ENCODE measurements at places on chromosomes 7 and 10.

DNA sequence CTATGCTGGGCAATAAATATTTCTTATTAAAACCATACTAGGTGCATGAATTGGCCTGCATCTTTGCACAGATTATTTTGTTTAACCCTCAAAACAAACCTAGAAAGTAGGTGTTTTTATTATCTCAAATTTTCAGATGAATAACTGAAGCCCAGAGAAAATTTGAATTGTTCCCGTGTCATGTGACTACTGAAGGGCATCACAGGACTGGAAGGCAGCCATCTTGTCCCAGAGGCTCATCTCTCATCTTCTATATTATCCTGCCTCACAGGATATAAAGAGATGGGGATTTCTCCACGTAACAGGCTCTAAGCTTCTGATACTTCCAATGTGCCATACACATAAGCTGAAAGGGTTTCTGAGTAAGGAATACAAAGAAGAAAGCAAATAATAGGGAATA is 84.0 kb upstream of the ODAD2 start:
- ATAC-seq, result no peak

DNA sequence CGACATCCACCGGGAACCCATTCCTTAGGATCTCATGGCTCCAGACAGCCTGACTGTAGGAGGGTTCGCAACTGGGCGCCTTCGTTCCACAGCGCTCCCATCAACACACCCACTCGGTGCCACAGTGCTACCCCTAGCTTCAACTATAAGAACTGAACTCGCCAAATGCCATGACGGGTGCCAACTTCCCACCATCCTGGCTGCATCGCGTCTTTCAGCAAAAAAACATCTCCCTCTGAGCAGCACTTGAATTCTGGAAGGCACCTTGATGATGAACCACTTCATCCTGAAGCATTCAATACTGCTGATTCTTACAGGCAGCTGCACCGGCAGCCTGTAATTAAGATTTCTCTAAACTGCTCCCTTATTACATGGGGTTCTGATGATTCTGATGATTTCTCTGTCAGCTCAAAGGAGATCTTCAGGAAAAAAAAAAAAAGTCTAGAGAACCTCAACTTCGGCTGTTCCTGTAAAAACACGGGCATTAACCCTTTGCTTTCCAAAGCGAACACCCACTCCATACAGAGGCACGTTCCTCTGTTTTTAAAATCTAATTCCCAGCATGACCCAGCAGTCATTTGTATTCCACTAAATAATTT is 1.3 kb downstream of the CYTH3 start:
- ATAC-seq, result peak; percentile 47

GRCh38 chr10:93097386-93097785 is 23.7 kb downstream of the CYP26A1 start:
- ATAC-seq, result no peak

DNA sequence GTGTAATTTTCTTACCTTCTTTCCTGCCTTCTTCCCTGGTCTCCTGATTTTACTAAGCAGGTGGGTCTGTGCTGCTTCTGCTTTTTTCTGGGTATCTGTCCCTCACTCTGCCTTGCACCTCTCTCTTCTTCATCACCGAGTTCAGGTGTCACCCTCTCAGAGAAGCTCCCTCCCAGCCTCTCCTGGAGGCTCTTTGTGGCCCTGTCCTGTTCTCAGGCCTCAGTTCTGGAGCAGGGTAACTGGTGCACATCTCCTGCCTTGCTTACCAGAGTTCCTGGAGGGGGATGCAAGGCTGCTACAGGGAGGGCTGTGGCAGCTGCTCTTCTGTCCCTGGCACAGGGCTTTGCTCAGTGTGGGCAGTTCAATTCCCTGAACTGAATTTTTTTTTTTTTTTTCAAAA is 66.1 kb downstream of the RBM33 start:
- no peak for ATAC-seq

DNA sequence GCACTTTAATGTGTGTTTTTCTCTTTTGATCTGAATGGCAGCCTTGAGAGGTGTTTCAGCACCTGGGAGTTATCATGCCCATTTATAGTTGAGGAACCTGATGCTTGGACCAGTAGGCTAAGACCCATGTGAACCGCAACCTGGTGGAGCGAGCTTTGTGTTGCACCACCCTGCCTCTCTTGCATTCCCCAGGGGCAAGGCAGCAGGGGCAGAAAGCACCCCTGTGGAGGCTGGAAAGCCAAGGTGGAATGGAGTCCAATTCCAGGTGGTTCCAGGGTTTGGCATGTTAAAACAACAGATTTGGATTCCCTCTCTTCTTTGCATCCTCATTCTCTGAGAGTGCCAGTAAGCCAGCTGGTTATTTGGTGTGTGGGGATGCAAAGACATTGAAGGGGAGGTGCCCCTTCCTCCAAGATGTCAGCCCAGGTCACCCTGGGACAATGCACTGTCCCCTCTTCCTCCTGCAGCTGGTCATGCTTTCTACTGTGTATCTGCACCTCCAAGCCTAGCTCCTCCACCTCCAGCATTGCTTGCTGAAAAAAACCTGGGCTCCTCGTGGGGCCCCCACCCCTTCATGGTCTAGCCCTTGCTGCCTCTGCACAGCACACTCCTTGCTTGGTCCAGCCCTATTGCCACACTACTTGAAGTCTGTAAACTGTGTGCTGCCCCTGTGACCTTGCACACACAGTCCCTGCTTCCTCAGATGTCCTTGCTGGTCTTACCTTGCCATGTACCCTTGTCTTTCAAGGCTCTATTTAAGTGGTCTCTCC is 5.6 kb upstream of the CDH23 start:
- no peak for ATAC-seq
